Foreskin fibroblast (primary cell): ENCODE measurements at places on chromosomes 2 and 18.
A peak's percentile ranks its signal among the peaks of the same experiment; 100 is the strongest.

- no peak for DNase-seq
These were observed 229.1 kb downstream of the MYCN start for GRCh38 chr2:16169381-16169960.

- no peak for DNase-seq
These were observed 146.3 kb downstream of the ATL2 start for GRCh38 chr2:38230756-38231155.

DNA sequence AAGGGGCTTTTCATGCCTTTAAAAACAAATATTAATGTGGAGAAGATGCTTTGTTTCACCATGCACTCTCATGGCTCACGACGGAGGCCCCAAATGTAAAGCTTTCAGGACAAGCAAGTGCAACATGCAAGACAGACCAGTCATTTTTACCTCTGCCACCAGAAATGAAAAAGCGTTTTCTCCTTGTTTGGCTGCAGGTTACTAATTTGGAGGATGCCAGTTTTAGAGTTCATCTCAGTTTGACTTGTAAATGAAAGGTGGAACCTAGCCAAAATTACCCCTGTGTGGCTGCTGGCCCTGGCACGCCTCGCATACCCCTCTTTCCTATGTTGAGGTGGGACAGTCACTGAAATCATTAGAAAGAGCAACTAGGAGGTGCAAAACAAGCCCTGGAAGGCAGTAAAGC is 138.6 kb downstream of the BCL2 start:
- DNase-seq = no peak

DNA sequence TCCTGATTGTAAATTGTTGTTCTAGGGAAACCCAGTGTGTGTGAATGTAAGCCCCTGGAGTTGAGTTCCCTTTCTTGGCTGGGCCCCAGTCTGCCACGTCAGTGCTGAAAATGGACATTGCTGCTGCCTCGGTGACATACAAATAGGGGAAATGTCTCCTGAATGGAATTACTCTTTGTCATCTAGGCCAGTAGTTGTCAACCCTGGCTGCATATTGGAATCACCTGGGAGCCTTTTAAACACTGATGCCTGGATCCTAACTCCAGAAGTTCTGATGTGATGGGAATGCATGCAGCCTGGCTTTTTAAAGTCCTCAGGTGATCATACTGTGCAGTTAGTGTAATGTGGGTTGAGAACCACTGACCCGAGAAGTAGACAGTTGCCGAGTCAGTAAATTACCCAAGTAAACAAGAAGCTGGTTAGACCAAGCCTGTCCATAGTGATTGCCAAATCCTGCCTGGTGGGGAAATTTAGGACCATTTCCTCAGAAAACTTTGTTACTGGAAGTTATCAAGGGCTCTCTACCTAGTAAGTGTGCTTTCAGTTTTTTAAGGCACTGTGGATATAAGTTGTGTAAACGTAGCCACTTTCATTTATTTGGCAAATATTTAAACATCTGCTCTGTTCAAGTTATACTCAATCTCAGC is 27.6 kb upstream of the IL1R1 start:
- DNase-seq = no peak

DNA sequence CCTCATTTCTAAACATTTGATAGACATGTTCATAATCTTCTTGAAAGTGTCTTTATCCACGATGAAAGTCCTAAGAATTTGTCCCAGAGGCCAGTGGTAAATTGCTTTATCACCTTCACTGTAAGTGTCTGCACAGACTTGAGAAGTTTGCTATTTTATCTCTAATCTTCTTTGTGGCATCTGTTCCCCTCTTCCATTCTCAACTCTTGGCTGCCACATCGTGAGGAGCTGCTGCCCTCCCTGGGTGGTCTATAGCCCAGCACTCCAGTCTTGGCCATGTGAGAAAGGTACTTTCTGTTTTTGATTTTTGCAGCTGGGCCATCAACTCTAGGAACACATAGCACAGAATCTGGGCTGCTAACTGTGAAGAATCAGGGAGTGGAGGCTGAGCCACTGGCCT is 45.5 kb downstream of the SLC14A2 start:
- DNase-seq = no peak

GRCh38 chr2:64348386-64349130 is 105.4 kb upstream of the LGALSL start:
- peak; percentile 80 for DNase-seq

GRCh38 chr2:45643543-45644542 is 7.6 kb upstream of the PRKCE start:
- peak; percentile 87 for DNase-seq

- DNase-seq = no peak
These were observed 271 bp upstream of the RBM43 start for GRCh38 chr2:151261977-151262291.

DNA sequence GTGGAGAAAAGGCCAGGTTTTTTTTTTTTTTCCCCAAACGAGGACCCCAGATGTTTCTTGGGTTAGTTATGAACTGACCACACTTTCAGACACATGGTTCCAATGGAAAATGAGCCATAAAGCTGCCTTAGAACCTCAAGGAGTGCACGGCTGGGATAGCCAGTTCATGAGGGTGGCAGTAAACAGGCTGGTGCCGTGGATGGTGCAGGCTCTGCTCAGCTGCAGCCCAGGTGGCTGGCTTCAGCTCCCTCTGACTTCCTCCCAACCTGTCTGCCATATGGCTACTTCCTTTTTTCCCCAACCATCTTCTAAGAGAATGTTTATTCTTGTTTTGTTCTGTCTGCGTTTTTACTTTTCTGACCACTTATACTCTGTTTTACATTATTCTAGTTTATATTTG is 109.8 kb upstream of the LMAN1 start:
- DNase-seq = no peak

DNA sequence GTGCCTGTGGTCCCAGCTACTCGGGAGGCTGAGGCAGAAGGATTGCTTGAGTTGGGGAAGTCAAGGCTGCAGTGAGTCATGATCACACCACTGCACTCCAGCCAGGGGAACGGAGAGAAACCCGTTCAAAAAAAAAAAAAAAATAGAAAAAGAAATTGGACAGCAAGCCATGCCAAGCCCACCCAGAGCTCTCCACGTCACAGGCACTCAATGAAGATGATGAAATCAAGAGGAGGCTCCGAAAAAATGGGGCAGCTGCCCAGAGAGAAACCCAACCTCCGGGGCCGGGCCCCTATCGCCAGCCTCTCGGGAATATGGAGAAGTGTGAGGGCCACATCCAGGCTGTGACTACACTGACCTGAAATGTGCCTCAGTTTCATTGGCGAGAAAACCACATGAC is 40.0 kb downstream of the BIN1 start:
- DNase-seq = peak; percentile 76

- no peak for DNase-seq
These were observed 23.0 kb upstream of the MSGN1 start for GRCh38 chr2:17793296-17793695.

DNA sequence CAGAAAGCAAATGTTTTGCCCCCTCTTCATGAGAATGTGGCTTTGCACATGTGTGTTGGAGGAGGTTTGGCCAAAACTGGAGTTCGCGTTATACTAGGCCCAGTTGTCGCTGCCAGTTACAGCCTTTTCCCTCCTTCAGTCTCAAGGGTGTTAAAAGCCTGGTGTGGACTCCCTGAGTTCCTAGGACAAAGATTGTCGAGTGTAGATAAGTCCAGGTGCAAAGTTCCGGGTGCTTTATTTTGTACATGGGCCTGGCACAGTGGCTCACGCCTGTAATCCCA is 542 bp upstream of the RNF103 start:
- DNase-seq = no peak

- peak; percentile 1 for DNase-seq
These were observed 477.2 kb downstream of the TRIB2 start for GRCh38 chr2:13193900-13194299.

GRCh38 chr2:128026448-128027277 is 1.2 kb downstream of the SAP130 start:
- DNase-seq = peak; percentile 15

DNA sequence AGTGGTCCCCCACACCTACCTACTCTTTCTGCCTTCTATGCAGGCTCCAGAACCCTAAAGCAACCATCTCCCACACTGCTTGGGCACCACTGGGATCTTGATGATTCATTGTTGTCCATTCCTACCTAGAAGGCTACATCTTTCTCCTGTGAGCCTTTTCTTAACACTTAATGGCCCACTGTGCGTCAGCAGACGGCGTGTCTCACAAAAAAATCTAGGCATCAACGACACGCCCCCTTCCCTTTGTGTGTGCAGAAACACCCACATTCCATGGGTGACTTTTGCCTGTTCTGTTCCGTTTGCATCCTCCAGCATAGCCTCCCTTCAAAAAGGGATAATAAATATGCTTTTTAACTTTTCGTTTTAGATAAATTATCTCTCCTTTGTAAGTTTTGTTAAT is 99.7 kb upstream of the CYRIA start:
- DNase-seq = no peak

DNA sequence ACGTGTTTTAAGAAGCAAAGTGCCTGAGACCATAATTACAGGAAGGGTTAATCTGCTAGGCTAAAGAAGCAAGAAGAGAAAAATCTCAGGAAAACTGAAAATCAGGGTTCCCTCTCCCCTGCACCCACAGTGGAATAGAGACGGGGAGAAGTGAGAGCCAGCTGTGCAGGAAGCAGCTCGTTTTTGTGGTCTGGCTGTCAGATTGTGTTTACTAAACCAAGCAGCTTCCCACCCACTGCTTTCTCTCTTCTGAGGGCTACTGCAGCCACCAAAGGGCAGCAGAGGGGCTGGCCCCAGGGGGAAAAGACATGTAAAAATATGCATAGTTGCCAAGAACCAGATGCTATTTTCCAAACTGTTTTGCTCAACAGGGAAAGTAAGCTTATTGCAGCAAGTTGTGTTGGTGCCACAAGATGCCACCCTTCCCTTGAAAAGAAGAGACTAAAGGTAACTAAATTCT is 72.6 kb upstream of the THUMPD2 start:
- peak; percentile 47 for DNase-seq

- peak; percentile 17 for DNase-seq
These were observed 27.6 kb upstream of the KYNU start for GRCh38 chr2:142849820-142850219.

GRCh38 chr18:36309436-36310391 is 12.2 kb downstream of the FHOD3 start:
- peak; percentile 98 for DNase-seq

- no peak for DNase-seq
These were observed 13.4 kb upstream of the ARHGEF4 start for GRCh38 chr2:130823171-130823885.

DNA sequence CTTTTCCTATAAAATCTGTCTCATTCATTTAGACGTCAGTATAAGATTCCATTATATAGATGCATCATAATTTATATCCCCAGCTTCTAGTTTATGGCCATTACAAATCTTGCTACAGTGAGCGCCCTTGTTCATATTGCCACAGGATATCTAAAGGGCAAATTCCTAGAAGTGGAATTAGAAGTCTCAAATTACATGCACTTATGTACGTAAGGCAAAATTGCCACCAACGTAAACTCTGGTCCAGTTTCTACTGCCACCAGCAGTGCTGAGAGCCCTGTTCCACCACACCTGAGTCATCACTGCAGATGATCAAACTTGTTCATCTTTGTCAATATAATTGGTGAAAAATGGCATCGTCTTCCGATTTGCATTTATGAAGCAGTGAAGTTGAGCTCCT is 90.9 kb upstream of the ID2 start:
- no peak for DNase-seq

GRCh38 chr2:17375262-17375661 is 143.0 kb downstream of the RAD51AP2 start:
- no peak for DNase-seq

DNA sequence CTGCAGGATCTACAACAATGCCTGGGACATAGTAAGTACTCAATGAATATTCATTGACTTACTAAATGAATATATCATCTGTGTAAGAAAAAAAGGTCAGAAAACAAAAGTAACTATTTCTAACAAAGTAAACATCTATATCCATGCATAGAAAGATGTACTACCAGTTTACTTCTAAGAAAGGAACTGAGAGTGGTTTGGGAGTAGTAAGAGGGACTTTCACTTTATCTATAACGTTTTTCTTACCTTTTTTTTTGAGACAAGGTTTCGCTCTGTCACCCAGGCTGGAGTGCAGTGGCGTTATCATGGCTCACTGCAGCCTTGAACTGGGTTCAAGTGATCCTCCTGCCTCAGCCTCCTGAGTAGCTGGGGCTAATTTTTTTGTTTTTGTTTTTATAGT is 25.7 kb downstream of the DHX57 start:
- no peak for DNase-seq

- DNase-seq = no peak
These were observed 6.3 kb downstream of the FZD5 start for GRCh38 chr2:207763303-207763917.

GRCh38 chr2:24402242-24403097 is 42.1 kb upstream of the ITSN2 start:
- DNase-seq = peak; percentile 28

DNA sequence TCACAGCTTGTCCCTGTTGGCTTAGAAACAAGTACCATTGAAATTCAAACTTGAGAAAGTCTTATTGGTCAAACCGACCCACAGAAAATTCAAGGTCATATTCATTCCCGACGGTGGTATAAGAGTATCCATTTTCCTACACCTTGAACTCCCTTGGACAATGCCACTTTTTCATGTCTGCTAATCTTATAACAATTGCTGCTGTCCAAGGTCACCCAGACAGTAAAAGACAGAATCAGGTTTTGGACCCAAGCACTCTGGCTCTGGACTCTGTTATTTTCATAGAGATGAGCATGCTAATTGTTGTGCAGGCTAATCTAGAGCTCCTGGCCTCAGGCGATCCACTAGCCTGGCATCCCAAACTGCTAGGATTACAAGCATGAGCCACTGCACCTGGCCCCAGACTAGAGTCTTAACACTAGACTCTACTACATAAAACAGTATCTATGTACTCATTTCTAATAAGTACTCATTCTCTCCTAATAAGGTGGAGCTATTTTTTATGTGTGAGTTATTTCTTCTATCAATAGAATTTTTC is 57.8 kb downstream of the C2orf76 start:
- no peak for DNase-seq

DNA sequence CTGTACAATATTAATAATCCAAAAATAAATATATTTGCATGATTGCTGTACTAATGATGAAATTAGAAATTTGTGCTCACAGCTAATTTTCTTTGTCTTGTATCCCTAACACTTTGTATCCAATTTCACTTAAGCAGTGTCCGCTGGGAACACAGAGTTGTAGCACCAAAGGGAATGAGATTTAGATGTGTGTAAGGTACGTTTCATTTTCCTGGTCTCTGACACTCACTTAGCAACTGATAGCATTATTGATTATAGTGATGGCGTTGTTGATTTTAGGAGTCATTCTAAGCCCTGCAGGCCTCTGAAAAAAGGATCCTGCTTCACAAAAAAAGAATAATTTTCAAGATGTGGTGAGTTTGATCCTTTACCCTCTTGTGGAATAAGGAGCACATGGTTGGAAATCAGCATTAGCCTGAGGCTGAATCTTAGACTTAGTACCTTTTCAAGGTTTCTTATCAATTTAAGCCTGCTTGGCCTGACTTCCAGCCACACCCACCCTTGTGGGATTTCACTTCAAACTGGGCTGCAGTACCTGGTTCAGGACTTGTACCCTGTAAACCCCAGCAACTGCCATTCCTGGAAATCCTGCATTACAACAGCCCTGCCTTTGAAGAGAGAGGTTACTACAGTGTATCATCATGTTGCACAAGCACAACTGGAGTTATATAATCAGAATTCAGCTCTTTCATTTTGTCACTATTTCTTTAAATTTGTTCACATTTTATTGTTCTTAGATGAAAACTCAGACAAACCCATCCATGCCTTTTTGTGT is 116.2 kb downstream of the RND3 start:
- DNase-seq = no peak
